ENCODE measurements at places on chromosomes 2 and 18.

DNA sequence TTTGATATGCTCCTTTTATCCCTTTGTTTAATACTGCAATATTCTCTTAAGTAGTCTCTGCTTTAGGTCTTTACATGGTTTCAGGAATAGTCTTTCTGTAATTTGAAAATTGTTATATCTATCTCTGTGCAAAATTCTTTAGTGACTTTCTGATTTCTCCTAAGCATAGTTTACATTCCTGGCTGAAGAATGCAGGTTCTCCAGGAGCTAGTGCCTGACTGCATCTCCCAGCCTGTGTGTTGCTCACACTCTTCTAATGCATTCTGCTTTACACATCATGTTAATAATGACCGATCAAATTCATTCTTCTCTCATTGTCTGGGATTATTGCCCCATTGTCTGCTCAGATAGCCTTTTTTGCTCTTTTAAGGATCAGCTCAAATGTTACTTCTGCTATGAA is 1349.2 kb downstream of the DSC3 start:
- no peak for DNase-seq

GRCh38 chr2:5734859-5735520 is 42.8 kb downstream of the SOX11 start:
- no peak for DNase-seq

- DNase-seq, result peak; percentile 79
These were observed 82.6 kb upstream of the TANK start for GRCh38 chr2:161077367-161078210.

DNA sequence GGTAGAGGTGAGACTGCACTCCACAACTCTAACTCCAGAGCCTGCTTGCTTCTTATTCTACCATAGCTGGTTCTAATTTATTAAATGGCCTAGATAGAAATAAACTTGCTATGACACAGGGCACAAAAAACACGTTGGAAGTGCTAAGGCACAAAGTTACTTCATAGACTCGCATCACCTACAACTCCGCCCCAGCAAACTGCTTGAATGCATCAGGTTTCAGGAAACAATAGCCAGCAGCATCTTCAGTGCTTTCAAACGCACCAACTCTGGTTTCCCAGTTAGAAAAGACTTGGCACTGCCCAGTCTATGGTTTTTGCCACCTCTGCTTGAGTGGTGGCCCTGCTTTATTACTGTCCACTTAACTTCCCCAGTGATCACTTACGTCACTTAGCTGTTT is 142.6 kb downstream of the RIF1 start:
- DNase-seq, result no peak

DNA sequence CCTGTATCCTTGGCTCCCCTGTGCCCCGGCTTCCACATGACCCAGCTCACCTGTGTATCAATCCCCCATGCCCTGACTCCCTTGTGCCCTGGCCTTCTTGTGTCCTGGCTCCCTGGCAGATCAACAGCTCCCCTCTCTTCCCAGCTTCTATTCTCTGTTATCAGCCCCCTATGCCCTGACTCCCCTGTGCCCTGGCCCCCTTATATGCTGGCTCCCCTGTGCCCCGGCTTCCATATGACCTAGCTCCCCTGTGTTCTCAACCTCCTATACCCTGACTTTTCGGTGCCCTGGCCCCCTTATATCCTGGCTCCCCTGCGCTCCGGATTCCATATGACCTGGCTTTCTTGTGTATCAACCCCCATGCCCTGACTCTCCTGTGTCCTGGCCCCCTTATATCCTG is 209.2 kb downstream of the LOXHD1 start:
- no peak for DNase-seq

- no peak for DNase-seq
These were observed 159.4 kb downstream of the TPO start for GRCh38 chr2:1572638-1573037.

DNA sequence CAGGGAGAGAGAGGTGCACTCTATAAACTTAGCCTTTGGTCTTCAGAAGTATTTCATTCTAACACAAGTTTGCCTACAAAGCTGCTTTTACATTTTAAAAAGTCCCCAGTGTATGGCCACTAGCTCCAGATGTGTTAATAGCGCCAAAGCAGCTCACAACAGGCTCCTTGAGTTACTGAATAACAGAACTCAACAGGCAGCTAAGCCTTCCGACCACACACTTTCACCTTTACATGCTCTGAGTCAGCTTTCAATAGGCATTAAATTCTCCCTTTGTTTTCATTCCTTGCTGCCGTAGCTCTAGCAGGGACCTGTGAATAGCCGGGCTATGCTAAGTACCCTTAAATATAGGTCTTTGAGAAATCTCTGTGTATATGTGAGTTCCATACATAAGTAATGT is 262.8 kb upstream of the PARD3B start:
- no peak for DNase-seq

DNA sequence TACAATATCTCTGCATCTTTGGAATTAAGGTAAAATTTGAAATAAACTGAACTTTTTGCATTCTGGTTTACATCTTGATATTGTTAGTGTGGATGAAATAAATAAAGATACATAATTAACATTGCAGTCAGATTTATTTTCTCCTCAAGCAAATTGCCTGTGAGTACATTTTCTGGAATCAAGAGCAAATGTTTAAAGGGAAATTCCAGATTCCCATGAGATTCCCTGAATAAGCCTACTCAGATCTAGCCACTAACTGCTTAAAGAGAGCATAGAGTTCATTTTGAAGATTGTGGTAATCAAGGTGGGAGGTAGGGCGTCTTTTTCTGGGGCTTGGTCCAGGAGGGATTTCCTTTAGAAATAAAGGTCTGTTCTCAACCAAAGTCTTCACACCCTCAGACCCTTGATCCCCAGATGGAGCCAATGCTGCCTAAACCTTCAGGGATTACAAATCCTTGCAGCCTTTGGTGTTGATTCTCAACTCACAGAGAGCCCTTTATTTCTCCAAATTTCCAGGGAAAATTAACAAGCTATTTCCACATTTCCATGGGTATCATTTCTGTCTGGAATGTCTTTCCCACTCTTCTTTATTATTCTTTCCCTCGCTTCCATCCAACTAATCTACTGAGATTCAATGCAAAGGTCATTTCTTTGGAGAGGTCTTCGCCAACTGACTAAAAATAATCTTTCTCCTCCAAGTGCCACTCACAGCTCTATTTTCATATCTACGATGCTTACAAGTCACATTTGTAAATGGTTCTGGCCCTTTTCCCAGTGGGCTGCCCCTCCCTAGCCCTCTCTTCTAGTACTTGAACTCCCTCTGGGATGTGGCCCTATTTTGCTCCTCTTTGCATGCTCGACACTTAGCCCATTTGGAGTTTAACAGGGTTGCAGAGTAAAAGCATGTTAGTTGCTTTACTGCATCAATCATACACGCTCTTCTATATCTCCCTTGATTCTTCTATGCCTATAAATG is 79.8 kb upstream of the SPATS2L start:
- DNase-seq, result no peak

- DNase-seq, result peak; percentile 7
These were observed 63.1 kb downstream of the RHOB start for GRCh38 chr2:20509770-20510490.

- no peak for DNase-seq
These were observed 36.2 kb downstream of the TNS1 start for GRCh38 chr2:217966423-217967070.

GRCh38 chr18:12079491-12080237 is 14.0 kb upstream of the ANKRD62 start:
- DNase-seq, result no peak

- no peak for DNase-seq
These were observed 99.3 kb downstream of the PRELID3A start for GRCh38 chr18:12507007-12507406.

- DNase-seq, result no peak
These were observed 148.6 kb downstream of the GALNT1 start for GRCh38 chr18:35729991-35730668.

DNA sequence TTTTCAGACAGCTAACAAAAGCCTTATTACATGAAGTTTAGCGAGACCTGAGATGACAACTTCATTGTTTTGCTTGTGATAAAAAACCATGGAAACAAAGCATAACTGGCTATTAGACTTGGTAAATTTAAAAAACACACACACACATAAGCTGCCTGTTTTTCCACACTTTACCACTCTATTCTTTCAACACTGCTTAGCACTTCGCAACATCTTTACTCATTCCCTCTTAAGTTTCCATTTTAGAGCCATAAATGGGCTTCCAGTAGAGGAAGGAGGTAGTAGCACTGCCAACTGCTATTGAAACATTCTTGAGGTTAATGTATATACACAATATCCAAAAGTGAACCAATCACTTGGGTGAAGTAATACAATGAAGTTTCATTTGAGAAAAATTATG is 54.1 kb downstream of the BAZ2B start:
- DNase-seq, result no peak

GRCh38 chr2:23385351-23385747 is 370 bp downstream of the KLHL29 start:
- DNase-seq, result peak; percentile 26

DNA sequence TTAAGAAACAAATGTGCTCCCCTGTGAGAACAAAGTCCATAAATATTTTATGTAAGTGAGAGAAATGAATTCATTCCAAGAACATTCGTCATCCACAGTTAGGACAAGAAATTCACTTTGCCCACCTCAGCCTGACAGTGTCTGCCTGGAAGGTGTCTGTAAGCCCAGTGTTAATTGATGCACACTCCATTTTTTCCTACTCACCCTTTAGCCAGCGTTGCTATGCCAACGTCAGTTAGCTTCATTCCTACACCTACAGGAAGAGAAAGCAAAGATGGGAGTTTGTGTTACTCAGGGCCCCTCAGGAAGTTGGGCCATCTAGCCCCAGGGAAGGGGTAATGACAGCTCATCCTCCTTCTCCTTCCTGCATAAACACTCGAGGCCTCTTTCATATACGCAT is 131.0 kb downstream of the ALPK2 start:
- no peak for DNase-seq

DNA sequence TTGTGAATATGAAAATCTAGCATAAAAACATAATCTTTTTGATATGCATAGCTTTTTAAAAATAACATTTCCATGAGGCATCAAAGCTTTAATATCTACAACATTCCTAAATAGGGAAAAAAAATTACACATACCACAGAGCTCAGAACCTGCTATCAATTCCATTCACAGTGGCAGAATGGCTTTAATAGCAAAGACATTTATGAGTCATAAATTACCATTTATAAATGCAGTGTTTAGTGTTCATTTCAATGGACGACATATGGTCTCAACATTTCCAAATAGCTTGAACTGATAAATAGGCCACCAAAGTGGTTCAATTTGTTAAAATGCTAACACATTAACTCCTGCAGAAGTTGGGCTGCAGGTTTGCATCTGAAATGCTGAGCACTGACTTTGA is 600.6 kb upstream of the SETBP1 start:
- DNase-seq, result no peak

GRCh38 chr2:11564816-11565567 is 31.1 kb downstream of the GREB1 start:
- DNase-seq, result no peak

DNA sequence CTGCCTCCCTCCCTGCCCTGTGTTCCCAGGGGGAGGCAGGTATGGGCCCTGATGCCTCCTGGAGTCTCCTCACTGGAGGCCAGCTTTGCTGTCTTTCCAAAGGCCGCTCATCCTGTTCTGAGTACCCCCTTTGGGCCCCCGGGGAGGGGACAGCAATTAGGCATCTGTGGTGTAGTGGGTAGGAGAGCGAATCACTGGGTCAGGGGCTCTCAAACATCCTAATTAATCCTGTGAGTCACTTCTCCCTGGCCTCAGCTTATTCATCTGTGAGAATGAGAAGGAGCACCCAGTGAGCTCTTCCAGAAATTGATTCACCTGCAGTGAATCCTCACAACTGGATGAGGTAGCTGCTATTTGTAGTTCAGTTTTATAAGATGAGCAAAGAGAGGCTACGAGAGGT is 16.4 kb downstream of the TET3 start:
- DNase-seq, result peak; percentile 36

Data from activated CD4-positive, alpha-beta T cell treated with anti-CD3 and anti-CD28 coated beads for 48 hours (primary cell).